ENCODE measurements at places on chromosomes 16 and 17. TPM values are rescaled to one million over a fixed set of nuclear protein-coding genes. Genes with fewer than 3 reads are reported as not detected.
A peak's percentile ranks its signal among the peaks of the same experiment; 100 is the strongest.

GRCh38 chr16:80889779-80890359 is 85.5 kb upstream of the CDYL2 start:
- no peak for DNase-seq

DNA sequence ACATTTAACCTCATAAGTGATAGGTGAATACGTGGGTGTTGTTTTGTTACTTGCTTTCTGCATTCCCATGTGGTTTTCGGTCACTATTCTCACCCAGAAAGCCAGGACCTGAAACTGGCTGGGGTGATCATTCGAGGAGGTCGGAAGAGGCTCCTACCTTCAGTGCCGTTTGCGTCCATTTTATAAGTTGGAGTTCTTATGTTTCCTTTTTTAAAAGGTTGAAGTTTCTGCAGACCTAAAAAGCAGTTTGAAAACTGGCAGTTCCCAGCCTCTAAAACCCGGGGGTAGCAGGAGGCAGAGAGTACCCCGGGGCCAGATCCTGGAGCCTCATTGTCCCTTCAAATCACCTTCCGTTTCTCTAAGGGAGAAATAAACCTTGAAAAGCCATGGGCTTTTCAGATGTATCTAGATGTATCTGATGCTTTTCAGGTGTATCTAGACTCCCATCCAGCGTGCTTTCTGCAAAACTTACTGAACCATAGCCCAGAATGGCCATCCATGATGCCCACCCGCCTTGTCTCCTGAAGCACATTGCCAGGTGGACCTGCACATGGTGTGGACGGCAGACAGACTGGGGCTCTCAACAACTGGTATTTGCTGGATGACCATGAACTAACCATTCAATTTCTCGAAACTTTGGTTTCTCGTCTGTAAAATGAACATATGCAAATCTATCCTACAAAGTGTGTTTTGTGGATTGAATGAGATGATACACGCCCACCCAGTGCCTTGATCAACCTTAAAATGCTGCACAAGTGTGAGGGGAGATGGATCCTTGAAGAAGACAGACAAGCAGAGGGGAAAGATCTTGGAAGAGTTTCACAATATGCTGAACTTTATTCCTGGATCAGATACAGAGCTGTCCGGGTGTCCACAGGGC is 1.3 kb downstream of the NLRC5 start:
- DNase-seq: no peak

DNA sequence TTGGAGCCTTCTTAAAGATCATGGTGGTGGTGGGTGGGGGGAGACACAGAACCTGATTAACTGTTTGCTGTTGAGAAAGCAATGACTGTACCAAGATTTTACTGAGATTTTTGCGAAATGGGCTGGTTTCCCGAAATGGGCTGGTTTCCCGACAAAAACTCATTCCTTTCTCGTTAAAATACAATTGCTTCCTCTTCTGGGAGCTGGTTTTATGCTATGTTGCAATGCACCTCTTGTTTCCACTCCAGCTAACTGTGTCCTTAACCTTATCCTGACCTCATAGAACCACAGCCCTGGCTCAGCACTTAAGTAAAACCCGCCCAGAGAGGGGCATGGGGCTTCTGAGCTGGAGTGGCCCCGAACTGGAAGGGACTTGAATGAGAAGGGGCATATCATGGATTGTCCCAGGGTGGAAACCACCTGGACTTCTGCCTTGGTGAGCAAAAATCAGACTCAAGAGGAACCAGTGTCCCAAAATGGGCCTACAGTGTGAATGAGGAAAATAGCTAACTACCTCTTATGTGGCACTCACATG is 20.9 kb downstream of the FAM20A start:
- DNase-seq: peak; percentile 63

GRCh38 chr16:3864562-3864961 is 16.0 kb downstream of the CREBBP start:
- no peak for DNase-seq

The AMZ2 gene
- total RNA-seq: 37.1 TPM

The ZFHX3 gene
- total RNA-seq: 6.7 TPM

The HNF1B gene
- total RNA-seq: not detected

GRCh38 chr17:68511254-68511670 is 968 bp upstream of the PRKAR1A start:
- DNase-seq: no peak

GRCh38 chr17:44363613-44364159 is at the start of gene FAM171A2:
Gene FAM171A2, minus strand, starts transcription at chr17:44363853. Its CDS starts 139 bp downstream, at chr17:44363714.
- peak; percentile 38 for DNase-seq

The SLC2A4 gene
- 11.7 TPM for total RNA-seq

The STX8 gene
- 52.1 TPM for total RNA-seq

DNA sequence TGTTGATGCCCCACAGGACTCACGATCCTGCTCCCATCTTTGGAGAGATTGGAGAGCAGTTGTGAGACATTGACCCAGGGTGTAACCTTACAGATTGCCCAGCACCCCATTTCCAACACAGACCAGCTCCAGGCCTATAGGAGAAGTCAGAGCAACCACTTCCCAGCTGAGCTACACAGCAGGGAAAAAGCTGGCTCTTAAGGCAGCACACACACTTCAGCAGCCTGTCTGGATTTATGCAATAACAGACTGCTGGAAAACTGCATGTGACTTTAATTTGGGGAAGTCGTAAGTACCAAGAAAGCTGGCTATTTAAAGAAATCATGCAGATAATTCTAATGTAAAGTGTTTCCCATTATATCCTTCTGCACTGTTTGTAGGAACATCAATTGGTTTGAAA is 30.8 kb downstream of the NOG start:
- DNase-seq: peak; percentile 85

DNA sequence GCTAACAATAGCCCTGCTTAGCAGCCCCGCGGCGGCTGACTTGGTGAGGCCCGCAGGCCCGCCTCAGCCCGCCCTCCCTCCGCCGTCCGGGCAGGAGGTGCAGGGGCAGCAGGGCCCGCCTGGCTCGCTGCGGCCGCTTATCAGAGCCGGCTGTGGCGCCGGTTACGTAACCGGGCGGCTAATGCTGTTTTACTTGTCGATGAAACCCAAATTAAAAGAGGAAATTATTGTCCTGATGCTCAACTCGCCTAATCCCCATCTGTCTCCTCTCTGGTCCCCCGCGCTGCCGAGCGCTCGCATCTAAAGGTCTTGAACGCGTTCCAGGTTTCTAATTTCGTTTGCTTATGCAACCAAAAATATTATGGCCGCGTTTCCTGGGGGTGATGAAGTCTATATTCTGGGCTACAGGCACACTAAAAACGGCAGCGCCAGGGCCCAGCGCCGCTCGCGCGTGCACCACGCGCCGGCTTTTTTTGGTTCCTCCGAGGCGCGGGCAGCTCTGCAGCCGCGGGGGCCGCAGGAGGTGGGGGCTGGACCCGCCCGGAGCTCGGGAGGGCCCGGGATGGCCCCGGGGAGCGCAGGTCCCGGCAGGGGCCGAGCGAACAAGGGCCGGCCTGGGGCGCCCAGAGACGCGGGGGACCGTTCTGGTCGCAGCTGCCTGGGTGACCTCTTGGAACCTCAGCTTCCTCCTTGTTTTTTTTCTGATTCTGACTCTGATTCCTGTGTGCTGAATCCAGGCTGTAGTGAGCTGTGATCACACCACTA is 65.2 kb upstream of the TOB1 start:
- DNase-seq: peak; percentile 61

The MON1B gene
- total RNA-seq: 3.9 TPM

The NOG gene
- total RNA-seq: 3.6 TPM

DNA sequence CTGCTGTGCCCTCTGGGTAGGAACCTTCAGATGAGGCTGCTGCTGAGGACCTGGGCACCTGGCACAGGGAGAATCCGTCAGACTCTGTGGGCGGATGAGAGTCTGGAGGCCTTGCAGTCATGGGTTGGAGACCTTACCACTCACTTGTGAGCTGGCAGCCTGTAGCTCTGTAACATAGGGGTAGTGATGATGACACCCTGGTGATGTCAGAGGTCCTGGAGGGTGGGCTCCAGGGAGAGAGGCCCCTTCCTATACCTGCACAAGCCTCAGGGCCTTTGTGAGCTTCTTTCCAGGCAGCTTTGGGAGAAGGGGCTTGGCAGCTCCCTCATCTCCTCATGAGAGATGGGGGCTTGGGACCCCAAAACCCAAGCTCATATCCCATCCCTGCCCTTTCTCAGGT is 1.6 kb downstream of the MIEF2 start:
- no peak for DNase-seq

The OTOA gene
- total RNA-seq: 0.10 TPM

DNA sequence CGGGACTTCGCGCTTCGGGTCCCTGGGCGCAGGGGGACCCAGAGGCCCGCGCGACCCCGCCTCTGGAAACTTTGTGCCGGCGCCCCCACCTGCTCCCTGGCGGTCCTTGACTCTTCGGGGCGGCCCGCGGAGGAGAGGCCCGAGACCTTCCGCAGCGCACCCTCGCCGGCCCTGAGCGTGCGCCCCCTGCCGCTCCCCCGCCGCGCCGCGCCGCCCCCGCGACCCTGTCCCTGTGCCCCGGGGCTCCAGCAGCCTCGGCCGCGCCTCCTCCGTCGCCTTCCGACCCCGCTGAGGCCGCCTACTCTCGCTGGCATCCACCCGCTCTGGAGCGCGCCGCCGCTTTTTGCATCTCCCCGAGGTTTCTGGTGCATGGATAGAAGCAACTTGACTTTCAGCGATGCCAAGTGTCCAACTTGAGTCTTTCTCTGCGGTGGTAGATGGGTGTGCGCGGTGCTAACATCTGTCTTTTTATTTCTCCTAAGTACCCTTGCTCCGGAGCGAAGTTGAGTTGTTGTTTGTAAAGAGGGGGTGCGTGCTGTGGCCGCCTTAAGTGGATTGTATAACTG is 414 bp downstream of the DUSP14 start:
- DNase-seq: peak; percentile 47

DNA sequence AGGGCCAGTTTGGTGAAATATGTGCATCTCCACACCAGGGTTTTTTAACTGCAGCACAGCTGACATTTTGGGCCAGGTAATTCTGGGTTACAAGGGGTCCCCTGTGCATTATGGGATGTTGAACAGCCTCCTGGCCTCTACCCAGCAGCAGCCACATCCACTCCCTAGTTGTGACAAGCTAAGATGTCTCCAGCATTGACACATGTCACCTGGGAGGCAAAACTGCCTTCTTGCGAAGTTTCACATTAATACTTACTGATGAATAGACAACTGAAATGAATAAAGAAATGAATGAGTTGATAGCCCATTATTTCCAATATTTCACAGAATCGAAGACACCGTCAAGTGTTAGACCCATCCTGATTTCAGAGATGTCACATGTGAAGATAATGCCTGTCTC is 383.7 kb downstream of the CPPED1 start:
- no peak for DNase-seq

- DNase-seq: no peak
Observed at GRCh38 chr17:43438626-43439025, 39.8 kb downstream of the ARL4D start.

The FBXW10 gene
- total RNA-seq: 0.49 TPM

GRCh38 chr17:82496529-82497434 is 22.8 kb upstream of the FOXK2 start:
- peak; percentile 91 for DNase-seq

Measured in skin of body (tissue), 3 donors.